ENCODE measurements at places on chromosomes 7 and 10. TPM values are rescaled to one million over a fixed set of nuclear protein-coding genes. Genes with fewer than 3 reads are reported as not detected.

The CACNA2D1 gene
- polyA plus RNA-seq = 0.02 TPM

The HMX3 gene
- polyA plus RNA-seq = not detected

DNA sequence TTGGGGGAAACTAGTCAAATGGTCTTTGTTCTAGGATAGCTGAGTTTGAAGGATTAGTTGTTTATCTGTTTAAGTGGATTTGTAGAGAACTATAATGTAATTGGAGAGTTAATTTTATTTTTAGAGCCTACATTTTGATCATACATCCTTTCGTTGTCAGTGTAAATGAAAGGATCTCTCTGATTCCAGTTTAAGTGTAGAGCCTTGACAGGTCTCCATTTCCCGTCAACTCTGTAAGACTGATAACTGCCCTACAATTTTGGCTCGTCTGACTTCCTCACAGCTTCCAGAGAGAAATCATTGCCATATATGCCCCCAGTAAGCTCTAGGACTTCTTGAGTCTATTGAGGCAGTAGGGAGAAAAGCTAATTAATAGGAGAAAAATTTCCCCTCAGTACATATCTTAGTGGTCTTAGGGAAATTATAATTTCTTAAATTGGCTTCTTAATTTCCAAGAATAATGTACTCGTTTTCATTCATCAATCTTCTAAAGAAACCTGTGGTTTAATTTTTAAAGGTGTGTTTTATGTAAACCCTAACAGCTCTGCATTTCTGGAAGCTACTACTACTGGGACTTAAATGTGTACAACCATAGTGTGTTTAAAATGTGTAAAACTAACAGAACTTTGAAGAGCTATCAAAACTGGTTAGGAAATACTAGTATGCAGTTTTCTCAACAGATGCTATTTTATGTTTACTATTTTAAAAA, 3.8 kb downstream of the KMT2E start:
- H3K4me3 ChIP-seq = peak overlapping the region; percentile 19
- H3K36me3 ChIP-seq = no peaks in the 10 kb centered on the region
- no peaks in the 10 kb centered on the region for H3K27me3 ChIP-seq
- H3K4me1 ChIP-seq = peaks cover 73% of the 10 kb centered on the region

The ADAM12 gene
- 0.01 TPM for polyA plus RNA-seq

GRCh38 chr10:120819366-120819765, 31.8 kb upstream of the WDR11 start:
- no peak overlapping the region for H3K27ac ChIP-seq
- no peaks in the 10 kb centered on the region for H3K36me3 ChIP-seq
- H3K4me3 ChIP-seq = no peak overlapping the region
- no peaks in the 10 kb centered on the region for H3K4me1 ChIP-seq
- H3K27me3 ChIP-seq = no peaks in the 10 kb centered on the region

The NUPR2 gene
- not detected for polyA plus RNA-seq

DNA sequence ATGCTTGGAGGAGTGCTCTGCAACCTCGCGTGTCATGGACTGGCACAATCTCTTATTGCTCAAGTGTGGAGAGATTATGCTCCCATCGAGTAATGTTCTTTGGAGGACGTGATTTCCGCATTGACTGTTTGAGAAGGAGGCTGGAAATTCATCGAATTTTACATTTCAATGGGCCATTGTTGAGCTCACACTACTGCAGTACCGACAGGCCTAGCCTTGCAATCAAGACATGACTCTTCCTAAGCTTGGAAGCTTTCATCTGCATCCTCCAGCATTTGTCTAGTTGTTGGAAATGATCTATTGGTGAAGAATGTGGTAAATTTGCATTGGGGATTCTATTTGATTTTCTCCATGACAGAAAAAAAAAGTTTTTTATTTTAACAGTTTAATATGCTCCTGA, 156.8 kb downstream of the FZD1 start:
- H3K36me3 ChIP-seq = no peaks in the 10 kb centered on the region
- H3K27me3 ChIP-seq = no peaks in the 10 kb centered on the region
- no peaks in the 10 kb centered on the region for H3K4me1 ChIP-seq
- no peak overlapping the region for H3K27ac ChIP-seq
- no peak overlapping the region for H3K4me3 ChIP-seq

The MRPS24 gene
- polyA plus RNA-seq = 112 TPM

The OR2A42 gene
- not detected for polyA plus RNA-seq

DNA sequence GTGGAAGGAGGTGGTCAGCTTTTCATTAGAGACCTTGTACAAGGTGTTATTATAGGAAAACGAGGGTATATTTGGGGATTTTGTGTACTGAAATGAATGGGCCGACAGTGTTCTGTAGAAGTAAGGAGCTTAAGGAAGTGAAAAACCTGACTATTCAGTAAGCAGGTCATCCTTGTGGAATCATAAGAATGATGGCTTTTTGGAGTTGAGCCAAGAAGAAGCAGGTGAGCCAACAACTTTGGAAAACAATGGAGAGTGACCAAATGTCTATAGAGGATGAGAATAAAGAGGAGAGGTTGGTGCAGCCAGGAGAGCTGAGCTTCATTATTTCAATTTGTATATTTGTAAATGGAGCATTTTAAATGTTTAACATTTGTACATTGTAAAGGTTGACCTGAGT, 595.7 kb downstream of the CCSER2 start:
- no peak for DNase-seq
- H3K27me3 ChIP-seq = no peaks in the 10 kb centered on the region
- H3K4me1 ChIP-seq = no peaks in the 10 kb centered on the region
- H3K4me3 ChIP-seq = no peak overlapping the region
- no peak overlapping the region for H3K27ac ChIP-seq
- H3K36me3 ChIP-seq = no peaks in the 10 kb centered on the region

DNA sequence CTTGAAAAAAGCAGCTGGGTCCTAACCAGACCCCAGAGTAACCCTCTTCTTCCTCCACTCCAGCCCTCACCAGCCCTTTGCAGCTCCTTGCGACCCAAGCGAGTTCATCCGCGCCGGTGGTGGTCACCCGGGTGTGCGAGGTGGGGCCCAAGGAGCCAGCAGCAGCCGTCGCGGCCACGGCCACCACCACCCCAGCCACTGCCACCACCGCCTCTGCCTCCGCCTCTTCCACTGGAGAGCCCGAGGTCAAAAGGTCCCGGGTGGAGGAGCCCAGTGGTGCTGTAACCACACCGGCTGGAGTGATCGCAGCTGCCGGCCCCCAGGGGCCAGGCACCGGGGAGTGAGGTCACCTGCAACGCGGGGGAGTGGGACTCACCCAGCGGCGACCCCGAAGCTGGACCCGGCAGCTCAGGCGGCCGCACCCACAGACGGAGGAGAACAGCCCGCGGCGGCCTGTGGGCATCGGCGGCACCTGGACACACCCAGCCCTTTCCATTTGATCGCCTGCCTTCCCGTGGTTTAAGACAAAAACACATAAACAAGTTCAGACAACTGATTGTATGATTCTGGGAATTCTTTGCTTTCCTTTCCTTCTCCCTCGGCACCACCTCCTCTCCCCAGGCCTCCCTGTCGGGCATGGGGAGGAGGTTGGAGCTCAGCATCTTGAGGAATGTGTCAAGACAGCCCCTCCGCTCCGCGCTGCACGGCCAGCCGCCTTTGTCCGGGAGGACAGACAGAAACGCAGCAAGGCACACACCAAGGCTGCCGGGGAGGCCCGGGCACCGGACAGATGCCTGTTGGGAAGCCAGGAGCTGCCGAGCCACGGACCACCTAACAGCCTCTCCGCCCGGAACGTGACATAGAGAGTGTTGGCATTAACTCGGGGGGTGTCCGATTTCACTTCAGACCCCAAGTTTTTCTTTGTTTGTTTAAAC, 13.0 kb upstream of the AP5Z1 start:
- H3K4me3 ChIP-seq = no peak overlapping the region
- no peak for DNase-seq
- no peaks in the 10 kb centered on the region for H3K27me3 ChIP-seq
- no peaks in the 10 kb centered on the region for H3K4me1 ChIP-seq
- no peak overlapping the region for H3K27ac ChIP-seq

- H3K4me1 ChIP-seq = no peaks in the 10 kb centered on the region
- peaks cover 33% of the 10 kb centered on the region for H3K27me3 ChIP-seq
- no peak for DNase-seq
Observed at GRCh38 chr10:84194424-84195043, at the start of gene CDHR1. TSS of gene CDHR1 (plus strand) at chr10:84194537. CDS start at chr10:84194761, 224 bp downstream.

DNA sequence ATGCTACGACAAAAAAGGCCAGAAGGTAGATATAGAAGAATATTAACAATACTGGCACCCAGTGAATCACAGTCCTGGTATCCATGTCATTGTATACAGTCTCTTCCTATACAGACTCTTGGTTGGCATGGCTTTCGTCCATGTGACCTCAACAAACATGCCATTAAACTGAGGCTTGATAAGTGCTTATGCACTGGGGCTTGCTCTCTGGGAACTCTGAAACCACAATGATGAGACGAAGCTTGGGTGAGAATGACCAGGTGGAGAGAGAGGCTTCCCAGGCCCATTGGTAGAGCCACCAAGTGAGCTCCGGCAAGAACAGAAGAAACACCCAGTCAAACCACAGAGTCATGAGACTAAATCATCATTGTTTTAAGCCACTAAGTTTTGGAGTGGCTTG, 33.2 kb downstream of the PNPLA8 start:
- H3K27ac ChIP-seq = no peak overlapping the region
- H3K4me1 ChIP-seq = no peaks in the 10 kb centered on the region
- H3K4me3 ChIP-seq = no peak overlapping the region
- peaks cover 57% of the 10 kb centered on the region for H3K36me3 ChIP-seq
- no peak for DNase-seq

The CRYGN gene
- polyA plus RNA-seq = not detected

DNA sequence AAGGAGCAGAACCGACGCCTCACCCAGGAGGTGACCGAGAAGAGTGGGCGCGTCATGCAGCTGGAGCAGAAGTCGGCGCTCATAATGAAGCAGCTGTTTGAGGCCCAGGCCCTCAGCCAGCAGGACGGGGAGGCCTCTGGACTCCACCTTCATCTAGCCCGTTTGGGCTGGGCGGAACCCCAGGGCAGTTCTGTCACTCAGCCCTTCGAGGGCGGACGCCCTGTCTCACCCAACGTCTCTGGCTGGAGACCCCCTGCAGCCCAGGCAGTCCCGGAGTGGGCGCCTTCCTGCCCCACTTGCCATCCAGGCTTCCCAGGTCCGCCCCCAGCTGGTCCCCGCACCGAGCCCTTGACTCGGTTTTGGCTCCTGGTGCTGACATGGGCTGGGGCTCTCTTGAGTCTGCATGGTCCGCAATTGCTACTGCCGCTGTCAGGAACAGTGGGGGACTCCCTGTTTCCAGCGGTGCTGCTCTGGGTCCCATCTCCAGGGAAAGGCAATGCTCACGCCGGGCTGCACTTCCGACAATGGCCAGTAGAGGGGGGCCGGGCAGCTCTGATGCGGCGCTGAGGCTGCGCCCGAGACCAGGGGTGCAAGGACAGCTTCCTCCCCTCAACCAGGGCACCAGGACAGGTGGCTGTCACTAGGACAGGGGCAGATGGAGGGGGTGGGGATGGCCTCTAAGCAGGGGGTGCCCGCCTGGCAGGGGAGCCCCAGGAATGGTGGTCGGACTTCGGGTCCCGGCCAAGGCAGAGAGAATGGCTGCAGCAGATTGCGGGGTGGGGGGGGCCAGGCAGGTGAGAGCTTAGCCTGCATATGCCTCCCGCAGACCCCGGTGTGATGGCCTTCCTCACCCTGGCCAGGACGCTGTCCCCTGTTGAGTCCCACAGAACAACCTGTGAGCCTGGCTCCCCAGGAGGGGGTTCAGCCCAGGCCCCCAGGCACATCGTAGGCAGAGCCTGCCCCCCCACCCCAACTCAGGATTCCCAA, 71.2 kb upstream of the KCTD7 start:
- H3K4me1 ChIP-seq = no peaks in the 10 kb centered on the region
- peaks cover 39% of the 10 kb centered on the region for H3K36me3 ChIP-seq
- DNase-seq = peak; percentile 35
- no peak overlapping the region for H3K4me3 ChIP-seq
- no peaks in the 10 kb centered on the region for H3K27me3 ChIP-seq

The ABCB1 gene
- not detected for polyA plus RNA-seq

The PPA1 gene
- 112 TPM for polyA plus RNA-seq

- H3K4me3 ChIP-seq = no peak overlapping the region
- H3K4me1 ChIP-seq = no peaks in the 10 kb centered on the region
- DNase-seq = peak; percentile 2
- no peaks in the 10 kb centered on the region for H3K36me3 ChIP-seq
Observed at GRCh38 chr7:118259115-118259514, 34.6 kb downstream of the ANKRD7 start.

The MDFIC gene
- 30.0 TPM for polyA plus RNA-seq

The LIPF gene
- not detected for polyA plus RNA-seq

DNA sequence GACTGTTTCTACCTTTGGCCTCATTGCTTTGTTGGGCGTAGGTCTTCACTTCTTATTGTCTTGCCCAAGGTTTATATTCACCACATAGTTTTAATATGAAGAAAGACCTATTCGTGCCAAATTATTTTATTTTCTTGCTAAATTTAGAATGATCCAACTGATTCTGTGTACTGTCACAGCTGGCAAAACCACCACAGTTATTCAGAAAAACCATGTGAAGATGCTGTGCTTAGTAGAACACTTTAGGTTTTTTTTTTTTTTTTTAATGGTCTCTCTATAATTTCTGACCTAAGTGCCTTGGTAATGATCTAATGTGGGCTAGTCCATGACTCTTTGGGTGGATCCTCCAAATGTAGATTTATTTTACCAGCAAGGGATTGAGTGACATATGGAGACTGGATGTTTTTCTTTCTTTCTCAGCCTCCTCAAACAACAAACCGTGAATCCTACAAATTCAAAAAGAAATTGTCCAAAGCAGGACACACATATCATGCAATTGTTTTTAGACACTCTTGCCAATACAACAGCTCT, 243.8 kb downstream of the DYNC1I1 start:
- H3K27ac ChIP-seq = no peak overlapping the region
- no peaks in the 10 kb centered on the region for H3K36me3 ChIP-seq
- DNase-seq = no peak
- H3K4me1 ChIP-seq = no peaks in the 10 kb centered on the region

- no peak overlapping the region for H3K4me3 ChIP-seq
- H3K4me1 ChIP-seq = peaks cover 38% of the 10 kb centered on the region
- no peak for DNase-seq
- H3K27ac ChIP-seq = no peak overlapping the region
- H3K27me3 ChIP-seq = peaks cover 87% of the 10 kb centered on the region
- H3K36me3 ChIP-seq = no peaks in the 10 kb centered on the region
Observed at GRCh38 chr7:27198871-27199801, 755 bp downstream of the HOXA13 start.

DNA sequence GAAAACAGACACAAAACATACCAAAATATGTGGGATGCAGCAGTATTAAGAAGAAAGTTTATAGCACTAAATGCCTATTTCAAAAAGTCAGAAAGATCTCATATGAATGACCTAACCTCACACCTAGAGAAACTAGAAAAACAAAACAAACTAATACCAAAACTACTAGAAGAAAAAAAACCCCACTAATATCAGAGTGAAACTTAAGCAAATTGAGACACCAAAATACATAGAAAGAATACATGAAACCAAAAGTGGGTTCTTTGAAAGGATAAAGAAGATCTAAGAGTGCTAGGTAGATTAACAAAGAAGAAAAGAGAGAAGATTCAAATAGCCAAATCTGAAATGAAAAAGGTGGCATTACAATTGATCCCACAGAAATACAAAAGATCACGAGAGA, 494.1 kb downstream of the SH2D4B start:
- H3K4me3 ChIP-seq = no peak overlapping the region
- no peak for DNase-seq
- no peaks in the 10 kb centered on the region for H3K36me3 ChIP-seq
- H3K4me1 ChIP-seq = no peaks in the 10 kb centered on the region
- no peaks in the 10 kb centered on the region for H3K27me3 ChIP-seq

Data from CD14-positive monocyte (primary cell).